ENCODE measurements at places on chromosomes 6 and 20.

DNA sequence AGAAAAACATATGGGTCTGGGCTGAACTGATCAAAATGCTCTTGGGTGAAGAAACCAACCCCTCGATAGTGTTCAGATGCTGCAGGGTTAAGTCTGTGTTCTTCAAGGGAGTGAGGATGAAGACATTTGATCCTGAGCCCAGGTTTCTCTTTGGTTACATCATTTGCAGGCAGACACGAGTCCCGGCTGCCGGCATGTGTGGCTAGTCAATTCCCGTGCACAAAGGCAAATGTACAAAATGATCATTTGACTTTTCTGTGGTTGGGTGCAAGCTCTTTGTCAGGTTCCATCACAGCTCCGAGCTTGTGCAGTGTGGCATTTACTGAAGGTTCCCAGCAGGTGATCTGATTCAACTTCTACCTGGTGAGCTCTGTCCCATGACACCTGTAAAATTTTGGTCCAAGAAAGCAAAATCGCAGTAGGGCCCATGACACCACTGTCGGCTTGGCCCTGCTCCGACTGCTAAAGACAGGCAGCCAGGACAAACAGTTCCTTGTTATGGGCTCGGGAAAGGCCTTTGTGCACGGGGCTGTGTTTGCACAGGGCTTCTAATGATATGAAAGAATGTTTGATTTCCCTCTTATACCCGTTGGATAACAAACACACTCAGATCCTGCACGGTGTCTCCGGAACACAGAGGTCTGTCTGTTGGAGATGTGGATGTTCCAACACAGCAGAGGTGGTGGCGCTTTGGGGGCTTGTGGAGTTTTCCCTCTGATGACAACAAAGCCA lies 46.9 kb downstream of the GJA10 start:
- DNase-seq = no peak

GRCh38 chr20:57711311-57711712 lies 1.5 kb upstream of the PMEPA1 start:
- DNase-seq = no peak

DNA sequence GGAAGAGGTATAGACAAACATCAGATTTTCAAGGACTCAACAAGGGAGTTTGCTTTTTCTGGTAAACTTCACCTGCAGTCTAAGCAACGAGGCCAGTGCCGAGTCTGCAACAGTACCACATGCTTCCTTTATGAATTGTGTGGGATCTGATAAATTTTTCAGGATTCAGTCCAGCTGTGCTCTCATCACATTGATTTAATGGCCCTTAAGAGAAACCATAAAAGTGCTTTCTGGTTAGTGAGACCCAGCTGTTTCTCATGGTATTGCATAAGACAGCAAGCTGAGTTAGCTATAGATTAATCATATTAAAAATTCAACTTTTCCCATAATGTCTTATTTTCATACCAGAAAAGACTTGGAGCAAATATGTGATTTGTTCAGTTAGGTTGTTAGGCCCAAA lies 291.4 kb downstream of the CENPW start:
- DNase-seq = no peak

- DNase-seq = no peak
Observed at GRCh38 chr20:50577175-50578018, 67.2 kb downstream of the PTPN1 start.

DNA sequence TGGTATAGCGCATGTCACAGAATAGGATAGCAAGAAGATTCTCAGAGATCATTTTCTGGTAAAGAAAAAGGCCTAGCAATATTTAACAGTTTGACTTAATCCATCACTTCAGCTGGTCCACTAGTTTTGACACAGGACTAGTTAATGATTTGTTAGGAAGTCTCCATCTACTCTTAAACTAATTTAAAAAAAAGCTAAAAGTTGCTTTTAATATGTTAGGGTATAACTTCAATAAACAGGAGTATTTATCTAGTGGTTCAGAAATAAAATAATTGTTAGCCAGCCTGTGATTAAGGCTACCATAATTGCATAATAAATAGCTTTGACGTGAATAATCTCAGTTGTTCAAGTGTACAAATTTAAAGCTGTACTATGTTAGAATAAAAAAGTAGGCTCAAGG lies 195.6 kb downstream of the FUT9 start:
- no peak for DNase-seq

DNA sequence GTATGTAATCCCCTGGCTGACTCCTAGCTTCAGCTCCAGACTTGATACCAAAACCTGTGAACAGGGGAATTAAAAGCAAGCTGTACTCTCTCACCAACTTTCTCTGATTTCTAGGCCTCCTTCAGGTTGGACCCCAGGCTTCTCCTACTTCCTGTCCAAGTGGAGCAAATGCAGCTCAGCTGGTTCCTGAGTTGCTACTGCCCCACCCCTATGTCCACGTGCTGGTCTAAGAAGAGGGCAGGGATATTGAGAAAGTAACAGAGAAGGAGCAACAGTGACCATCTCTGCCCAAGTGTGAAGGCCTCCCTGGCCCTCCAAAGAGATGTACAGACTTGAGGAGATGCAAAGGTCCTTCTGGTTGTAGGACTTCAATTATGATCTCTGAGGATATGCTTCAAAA lies 188.3 kb upstream of the MCHR2 start:
- DNase-seq = no peak

GRCh38 chr6:117496383-117496990 lies 14.0 kb downstream of the DCBLD1 start:
- no peak for DNase-seq

DNA sequence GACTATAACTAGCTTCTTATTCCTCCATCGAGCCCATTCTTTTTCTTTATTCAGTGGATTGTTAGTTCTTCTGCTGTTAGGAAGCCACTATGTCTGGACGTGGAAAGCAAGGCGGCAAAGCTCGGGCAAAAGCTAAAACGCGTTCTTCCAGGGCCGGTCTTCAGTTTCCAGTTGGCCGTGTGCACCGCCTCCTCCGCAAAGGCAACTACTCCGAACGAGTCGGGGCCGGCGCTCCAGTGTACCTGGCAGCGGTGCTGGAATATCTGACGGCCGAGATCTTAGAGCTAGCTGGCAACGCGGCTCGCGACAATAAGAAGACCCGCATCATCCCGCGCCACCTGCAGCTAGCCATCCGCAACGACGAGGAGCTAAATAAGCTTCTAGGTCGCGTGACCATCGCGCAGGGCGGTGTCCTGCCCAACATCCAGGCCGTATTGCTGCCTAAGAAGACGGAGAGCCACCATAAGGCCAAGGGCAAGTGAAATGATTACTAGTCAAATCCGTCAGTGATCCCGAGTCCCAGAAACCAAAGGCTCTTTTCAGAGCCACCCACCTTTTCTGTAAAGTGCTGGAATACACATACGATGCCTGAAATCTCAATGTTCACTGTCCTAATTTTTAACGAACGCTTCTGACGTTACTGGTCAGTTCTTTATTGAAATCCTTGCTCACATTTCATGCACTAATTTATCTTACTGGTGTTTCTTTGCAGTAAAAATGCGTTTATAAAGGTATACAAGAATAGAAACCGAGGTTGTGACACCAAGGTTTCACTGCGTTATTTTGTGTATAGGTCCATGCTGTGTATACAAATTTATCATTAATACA lies 129.9 kb downstream of the HFE start:
- no peak for DNase-seq

- no peak for DNase-seq
Observed at GRCh38 chr6:170308761-170309160, 2.2 kb downstream of the FAM120B start.

GRCh38 chr20:22629927-22630326 lies 45.6 kb upstream of the FOXA2 start:
- DNase-seq = no peak

GRCh38 chr20:53364646-53365045 lies 229.0 kb downstream of the ZNF217 start:
- no peak for DNase-seq

DNA sequence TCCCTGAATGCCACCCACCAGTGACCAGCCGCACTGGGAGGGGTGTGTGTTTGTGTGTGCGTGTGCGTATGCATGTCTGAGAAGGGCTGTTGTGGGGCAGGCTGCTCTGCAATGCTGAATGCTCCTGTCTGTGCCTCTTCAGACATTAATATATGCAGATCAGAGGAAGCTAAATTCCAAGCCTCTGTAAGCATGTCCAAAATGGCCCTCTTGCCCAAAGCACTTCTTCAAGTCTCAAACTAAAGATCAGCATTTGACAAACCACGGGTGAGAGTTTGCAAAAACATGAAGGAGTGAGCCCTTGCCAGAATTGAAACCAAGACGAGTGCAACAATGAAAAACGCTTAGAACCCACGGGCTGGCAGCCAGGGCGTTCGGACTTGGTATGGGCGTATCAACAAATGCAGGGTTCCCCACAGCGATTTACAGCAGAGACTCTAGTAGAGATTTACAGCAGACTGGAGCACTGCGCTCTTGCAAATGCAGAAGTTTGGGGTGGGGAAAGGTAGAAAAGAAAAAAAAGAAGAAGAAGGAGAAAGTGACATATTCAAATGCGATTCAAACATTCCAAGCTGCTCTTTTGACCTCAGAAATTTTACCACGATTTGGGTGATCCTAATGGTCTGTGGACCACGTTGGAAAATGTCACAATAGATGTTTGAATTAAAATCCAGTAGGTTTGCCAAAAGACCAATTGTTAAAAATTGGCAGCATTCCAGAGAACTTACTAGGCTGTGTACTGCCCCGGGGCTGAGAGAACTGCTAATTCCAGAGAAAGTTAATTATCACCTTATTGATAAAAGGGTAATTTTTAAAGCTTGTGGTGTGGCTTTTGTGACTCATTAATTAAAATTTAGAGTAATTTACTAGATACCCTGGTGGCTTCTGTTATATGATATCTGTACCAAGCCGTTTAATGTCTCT lies 3.5 kb downstream of the SCML4 start:
- no peak for DNase-seq

GRCh38 chr6:108730635-108731515 lies 117.3 kb upstream of the ARMC2 start:
- DNase-seq = no peak

DNA sequence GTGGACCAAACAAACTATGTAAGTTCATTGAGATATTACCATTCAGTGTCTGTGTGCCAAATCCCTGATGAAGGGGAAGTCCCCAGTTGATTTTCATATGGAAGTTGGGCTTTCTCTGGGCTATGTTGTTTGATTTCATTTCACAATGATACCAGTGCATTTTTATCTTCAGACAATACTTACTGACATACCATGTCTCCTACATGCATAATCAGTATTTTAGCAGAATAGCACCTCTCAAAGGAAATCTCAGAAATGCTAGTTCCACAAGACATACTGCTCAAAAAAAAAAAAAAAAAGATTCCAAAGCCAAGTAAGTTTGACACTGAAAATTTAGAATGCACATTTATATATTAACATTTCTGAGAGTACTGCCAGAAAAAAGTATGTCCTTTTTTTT lies 168.8 kb upstream of the RNF217 start:
- no peak for DNase-seq

GRCh38 chr6:170043150-170043819 lies 247.6 kb downstream of the DLL1 start:
- DNase-seq = no peak

- DNase-seq = no peak
Observed at GRCh38 chr6:23584134-23584763, 541.8 kb upstream of the NRSN1 start.

GRCh38 chr6:135566311-135567068 lies 69.0 kb upstream of the AHI1 start:
- DNase-seq = no peak

DNA sequence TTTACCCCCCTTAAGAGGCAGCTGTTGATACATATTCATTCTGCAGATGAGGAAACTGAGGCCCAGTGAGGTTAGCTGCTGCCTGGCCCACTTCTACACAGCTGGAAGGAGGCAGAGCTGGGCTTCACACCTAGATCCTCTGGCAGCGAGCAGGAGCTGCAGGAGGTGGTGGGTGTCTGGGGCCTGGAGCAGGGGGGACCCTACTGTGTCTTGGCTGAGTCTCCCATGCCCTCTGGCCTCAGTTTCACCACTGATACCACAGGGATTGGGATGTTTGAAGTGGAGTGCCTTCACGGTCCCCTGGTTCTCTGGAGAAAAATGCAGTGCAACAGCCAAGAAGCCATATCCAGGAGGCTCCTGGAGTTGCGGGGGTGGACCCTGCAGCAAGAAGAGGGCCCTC lies 8.2 kb upstream of the BPIFA2 start:
- no peak for DNase-seq

DNA sequence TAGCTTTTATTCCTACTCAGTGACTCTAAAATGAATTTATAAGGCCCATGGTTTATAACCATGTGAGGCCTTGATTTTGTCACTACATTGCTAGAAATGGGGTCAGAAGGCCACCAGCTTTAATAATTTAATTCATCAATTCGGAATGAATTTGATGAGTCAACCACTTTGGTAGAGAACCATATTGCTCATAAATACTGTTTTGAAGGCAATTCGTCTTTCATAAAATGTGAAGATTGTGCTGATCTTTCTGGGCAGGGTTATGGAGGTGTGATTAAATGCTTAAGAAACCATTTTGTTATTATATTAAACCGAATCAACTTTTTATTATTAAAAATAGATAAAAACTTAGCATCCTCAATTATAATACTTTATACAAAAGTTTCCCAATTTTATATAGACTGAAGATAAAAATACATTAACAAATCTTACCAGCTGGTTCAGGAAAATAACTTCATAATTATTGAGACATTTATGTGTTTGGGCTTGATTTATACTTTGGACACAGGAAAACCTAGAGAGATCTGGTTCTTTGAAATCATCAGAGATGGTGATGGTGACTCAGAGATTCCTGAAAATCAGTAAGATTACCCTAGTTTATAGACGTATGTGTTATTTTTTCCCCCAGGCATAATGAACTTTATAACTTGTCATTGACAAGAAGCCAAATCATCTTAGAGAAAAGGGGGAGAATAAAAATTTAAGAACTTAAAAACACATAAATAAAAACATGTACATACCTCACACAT lies 10.6 kb downstream of the HCRTR2 start:
- DNase-seq = no peak

- DNase-seq = no peak
Observed at GRCh38 chr20:48535556-48535955, 292.2 kb downstream of the PREX1 start.

DNA sequence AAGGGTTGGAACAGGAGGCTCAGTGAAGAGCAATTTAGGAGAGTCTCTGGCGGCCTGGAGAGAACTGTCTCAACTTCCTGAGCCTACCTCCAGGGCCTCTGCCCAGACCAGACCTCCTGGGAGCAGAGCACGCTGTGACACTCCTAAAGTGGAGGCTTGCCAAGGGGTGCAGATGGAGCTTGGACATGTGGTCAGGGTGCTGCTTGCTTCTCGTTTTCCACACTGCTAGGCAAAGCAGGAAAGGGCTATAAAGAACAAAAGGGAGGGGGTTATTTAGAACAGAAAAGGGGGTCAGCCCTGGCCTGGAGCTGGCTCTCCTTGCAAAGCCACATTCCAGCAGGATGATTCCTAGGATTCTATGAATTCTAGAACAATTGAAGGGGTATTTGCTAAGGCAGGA lies 145.7 kb upstream of the GGTLC1 start:
- no peak for DNase-seq

- DNase-seq = no peak
Observed at GRCh38 chr6:148965287-148965686, 218.5 kb downstream of the UST start.

DNA sequence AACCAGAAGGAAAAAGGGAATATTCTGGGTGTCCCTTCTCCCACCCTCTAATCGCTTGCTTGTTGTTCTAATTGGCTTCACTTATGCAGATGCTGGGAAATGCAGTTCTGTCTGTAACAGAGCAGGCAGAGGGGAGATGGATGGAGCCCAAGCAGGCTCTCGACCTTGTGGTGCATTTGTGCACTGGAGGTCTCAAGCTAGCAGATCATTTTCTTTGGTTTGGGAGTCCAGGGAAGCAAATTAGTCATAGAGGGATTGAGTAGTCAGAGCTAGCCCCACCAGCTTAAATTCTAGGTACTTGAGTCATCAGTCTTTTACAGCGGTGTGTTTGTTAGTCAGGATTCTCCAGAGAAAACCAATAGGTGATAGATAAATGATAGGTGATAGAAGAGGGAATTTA lies 234.7 kb upstream of the ECI2 start:
- no peak for DNase-seq
